IPS DF 6.9 (cell line): ENCODE measurements at places on chromosomes 12 and 14.

GRCh38 chr12:130552483-130552996 is 163.6 kb downstream of the RIMBP2 start:
- no peak for DNase-seq

GRCh38 chr12:52787324-52788191 is 8.4 kb downstream of the KRT3 start:
- no peak for DNase-seq

DNA sequence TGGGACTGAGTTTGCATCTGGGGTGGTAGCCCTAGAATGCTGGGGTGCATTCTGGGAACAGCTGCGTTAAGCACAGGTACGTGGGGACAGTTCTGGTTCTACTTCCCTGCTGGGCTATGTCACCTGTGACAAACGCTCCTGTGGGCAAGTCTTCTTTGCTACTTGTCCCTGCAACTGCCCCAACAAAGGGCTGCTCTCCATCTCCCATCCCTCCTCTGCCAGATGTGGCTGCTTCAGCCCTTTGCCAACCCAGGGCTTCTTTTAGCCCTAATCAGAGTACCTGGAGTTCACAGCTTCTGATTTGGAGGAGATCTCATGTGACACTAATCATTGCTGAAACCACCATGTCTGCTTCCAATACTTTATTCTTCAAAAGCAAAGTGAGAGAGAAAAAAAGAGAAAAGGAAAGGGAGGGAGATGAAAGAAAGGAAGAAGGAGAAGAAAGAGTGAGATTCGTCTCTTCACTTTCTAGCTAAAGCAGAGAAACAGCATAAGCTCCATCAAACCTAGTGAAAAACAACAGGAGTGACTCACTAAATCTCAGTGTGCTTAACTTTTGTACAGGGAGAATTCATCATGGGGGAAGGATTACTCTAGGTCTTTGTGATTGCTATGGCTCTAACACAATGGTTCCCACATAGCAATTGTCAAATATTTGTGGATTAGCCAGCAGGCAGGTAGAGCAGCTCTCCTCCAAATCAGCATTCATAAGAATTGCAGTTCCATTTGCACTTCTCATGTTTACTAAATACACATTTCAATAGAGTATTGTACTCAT is 174.8 kb downstream of the LRIG3 start:
- DNase-seq: no peak

GRCh38 chr12:122891661-122892525 is 4.0 kb downstream of the VPS37B start:
- DNase-seq: no peak

DNA sequence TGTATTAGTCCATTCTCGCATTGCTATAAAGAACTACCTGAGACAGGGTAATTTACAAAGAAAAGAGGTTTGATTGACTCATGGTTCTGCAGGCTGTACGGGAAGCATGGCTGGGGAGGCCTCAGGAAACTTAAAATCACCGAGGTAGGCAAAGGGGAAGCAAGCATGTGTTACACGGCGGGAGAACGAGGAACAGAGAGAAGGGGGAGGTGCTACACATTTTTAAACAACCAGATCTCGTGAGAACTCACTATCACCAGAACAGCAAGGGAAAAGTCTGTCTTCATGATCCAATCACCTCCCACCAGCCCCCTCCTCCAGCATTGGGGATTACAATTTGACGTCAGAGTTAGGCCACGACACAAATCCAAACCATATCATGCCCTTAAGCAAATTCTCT is 13.3 kb upstream of the MAX start:
- DNase-seq: no peak

DNA sequence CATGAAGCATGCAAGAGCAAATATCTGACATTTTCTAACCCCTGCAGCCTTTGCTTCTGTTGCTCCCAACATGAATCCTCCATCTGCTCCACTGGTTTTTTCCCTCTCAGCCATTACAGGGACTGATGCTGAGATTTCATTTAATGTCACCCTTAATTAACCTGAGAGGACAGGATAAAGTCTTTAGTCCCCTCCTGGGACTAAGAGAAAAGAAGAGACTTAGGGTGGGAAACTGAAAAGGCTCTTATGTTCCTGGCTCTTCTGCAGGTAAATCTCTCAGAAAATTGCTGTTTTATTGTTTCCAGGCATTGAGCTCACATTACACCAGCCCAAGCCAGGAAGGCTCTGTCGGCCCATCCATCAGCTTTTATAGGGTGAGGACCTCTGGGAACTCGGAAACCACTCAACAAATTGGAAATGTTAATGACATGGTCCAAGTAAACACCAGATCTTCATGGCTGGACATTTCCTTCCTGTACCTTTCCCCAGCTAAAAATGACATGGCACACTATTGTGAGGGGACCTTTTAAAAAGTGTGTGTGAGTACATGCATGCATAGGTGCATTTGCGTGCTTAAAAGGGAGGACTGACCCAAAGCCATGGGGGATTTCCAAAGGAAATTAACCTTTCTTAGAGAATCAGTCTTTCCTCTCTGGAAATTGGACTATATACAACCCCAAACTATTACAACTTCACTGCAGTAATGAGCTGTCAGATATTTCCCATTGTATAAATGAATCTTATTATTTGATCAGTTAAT is 408.1 kb upstream of the TMTC1 start:
- DNase-seq: no peak

DNA sequence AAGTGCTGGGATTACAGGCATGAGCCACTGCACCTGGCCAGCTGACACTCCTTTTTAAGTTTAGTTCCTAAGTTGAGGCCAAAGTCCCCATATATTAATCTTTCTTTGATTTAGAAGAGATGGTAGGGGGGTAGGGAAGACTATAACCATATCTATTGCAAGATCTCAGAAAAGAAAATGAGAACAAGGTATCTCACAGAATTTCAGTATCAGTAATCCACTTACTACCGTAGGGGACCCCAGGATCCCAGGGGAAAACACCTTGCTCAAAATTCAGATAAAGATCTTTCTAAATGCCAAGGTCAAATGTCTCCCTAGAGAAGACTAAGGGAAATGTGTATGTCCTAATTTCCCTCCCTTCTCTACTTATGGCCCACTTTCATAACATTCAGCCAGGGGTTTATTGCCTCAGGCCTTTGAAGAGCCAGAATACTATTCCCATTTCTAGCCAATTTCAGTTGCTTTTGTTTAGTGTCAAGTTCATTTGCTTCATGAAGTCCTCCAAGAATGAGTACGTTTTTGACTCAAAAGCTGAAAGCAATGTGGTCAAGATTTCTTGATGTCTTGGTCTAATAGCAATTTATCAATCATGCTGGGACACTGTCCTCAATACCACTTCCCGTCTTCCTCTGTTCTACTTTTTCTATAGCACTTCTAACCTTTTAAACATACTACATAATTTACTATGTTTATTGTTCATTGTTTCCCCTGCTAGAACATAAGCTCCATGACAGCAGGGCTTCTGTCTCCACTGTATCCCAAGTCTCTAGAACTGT is 86.3 kb downstream of the DCAF5 start:
- no peak for DNase-seq

DNA sequence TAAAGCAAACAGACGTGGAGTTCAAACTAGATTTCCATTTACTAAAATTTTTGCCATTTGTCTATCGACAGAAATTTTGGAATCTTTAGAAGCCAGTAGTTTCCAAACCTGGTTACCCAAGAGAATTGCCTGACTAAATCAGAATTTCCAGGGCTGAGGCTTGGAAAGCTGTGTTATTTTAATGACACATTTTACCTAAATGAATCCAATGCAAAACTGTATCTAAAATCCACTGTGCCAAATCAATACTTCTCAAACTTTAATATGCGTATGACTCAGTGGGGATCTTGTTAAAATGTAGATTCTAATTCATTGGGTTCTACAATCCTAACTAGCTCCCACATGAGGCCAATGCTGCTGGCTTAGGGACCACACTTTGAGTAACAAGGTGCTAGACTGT is 35.0 kb upstream of the TC2N start:
- no peak for DNase-seq

GRCh38 chr14:35121026-35121886 is 534 bp downstream of the PPP2R3C start:
- no peak for DNase-seq

DNA sequence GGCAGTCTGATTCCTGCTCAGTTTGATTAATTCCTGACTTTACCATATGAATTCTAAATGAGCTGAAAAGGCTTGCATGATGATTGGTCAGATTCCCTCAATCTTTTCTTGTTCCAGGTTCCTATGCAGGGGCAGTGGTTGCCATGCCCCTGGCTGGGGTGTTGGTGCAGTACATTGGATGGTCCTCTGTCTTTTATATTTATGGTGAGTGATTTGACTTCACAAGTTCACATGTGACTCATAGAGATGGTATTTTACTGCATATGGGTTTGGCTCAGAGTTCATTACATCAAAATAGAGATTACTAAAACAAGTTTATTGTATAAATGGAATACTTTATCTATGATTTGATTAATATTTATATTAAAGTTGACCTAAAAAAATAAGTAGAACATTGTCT is 44.8 kb downstream of the SLC17A8 start:
- no peak for DNase-seq

- DNase-seq: no peak
Observed at GRCh38 chr12:128365032-128365431, 98.1 kb downstream of the TMEM132C start.

DNA sequence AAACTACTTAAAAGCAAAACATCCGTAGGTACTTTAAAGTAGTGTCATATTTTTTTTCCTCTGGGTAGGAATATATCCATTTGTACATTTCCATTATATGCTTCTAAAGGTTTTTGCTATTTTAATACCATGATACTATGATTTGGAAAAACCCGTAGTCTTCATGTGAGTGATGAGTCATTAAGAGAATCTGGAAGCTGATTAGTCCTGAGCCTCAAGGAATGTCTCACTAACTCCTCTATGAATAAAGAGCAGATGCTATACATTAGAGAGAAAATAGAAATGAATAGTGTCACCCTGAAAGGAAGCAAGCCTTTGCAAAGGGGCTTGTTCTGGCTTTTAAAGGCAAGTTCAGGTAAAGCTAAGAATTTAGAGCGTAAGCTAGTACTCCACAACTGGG is 432.1 kb downstream of the CCDC91 start:
- no peak for DNase-seq

GRCh38 chr14:99730876-99731546 is 46.9 kb downstream of the CYP46A1 start:
- DNase-seq: no peak

DNA sequence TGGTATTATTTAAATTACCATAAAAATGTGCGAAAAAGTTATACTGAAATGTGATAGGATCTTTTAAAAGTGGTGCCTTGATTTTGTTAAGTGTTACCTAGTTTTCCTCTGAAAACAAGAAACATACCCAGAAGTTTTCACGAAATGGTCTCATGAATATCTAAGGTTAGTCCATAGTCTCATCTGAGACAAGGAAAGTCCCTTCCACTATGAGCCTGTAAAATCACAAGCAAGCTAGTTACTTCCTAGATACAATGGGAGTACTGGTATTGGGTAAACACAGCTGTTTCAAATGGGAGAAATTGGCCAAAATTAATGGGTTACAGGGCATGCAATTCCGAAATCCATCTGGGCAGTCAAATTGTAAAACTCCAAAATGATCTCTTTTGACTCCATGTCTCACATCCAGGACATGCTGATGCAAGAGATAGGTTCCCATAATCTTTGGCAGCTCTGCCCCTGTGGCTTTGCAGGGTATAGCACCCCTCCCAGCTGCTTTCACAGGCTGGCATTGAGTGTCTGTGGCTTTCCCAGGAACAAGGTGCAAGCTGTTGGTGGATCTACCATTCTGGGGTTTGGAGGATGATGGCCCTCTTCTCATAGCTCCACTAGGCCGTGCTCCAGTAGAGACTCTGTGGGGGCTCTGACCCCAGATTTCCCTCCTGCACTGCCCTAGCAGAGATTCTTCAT is 271.4 kb downstream of the NAV3 start:
- no peak for DNase-seq

GRCh38 chr12:44833561-44833960 is 42.6 kb downstream of the NELL2 start:
- no peak for DNase-seq

- no peak for DNase-seq
Observed at GRCh38 chr12:56040963-56041551, 661 bp upstream of the RPS26 start.

GRCh38 chr12:83630526-83630925 is 943.8 kb downstream of the TMTC2 start:
- no peak for DNase-seq

DNA sequence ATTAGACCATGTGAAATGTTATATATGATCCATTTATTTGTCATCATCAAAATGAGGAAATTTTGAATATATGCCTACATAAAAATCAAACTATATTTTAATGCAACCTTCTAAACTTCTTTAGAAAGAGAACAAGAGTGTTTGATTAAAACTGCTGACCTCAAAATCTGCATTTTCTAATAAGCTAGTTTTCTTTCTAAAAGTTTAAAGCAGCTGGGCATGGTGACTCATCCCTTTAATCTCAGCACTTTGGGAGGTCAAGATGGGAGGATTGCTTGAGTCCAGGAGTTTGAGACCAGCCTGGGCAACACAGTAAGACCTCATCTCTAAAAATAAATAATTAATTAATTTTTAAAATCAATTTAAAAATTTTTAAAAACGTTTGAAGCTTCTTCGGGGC is 36.2 kb downstream of the GNPTAB start:
- no peak for DNase-seq

DNA sequence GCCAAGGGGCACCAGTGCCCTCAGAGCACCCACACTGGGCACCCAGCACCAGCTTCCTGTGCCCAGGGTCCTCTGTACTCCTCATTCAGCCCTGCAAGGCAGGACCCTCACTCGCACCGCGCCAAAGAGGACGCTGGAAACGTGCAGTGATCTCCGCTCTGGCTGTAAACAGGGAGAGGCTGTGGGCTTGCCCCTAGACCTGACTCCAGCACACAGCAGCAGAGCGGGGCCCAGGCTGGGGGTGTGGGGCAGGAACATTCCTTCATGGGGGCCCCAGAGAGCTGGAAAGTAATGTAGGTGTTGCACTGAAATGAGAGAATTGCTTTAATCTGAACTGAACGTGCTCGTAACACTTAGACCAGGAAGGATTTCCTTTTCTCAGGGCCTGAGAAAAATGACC is 5.0 kb upstream of the BRF1 start:
- no peak for DNase-seq
